ENCODE measurements at places on chromosomes 4 and X. TPM values are rescaled to one million over a fixed set of nuclear protein-coding genes. Genes with fewer than 3 reads are reported as not detected.

DNA sequence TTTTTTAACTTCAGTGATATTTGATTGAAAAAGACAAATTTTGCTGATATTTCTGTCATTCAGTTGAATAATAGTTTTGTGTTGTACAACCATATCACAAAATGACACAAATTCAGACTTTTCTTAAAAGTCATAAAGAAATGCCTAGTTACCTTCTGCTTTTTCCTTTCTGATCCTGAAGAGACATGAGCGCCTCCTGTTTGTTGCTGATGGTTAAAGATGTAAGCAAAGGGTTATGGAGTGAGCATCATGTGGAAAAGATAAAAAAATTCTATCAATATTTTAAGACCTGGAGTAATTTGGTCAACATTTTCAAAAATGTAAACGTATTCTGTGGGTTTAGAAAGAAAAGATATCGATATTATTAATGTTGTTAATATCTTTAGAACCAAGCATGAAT is 669.9 kb upstream of the NR3C2 start:
- no peak for DNase-seq

DNA sequence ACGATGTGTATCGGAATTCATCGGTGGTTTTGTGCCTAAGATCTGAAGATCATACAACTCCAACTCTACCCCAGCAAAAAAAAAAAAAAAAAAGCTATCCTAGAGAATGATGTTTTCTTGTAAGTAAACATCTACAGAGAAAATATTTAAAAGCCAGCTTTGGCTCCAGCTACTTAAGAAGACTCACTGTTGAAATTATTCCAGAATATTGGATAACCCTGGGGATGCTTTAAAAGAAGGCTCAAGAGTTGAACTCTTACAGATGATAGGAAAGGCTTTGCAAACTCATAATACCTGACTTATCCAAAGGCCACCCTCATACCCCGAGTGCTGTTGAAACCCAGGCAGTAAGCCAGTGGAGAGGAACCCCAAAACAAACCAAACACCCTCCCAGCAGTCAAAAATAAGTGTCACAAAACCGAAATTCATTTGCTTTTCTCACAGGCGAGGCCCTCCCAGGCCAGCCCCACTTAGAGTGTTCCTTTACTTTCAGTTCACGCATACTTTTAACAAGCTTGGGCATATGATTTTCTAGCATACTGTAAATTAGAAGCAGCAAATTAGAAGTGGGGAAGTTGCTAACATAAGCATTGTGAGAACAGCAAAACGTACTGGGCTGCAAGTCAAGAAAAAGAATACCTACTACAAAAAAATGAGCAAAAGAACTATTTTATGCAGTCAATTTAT is 2.7 kb upstream of the AMELX start:
- DNase-seq = no peak

SSX1 gene
- 5.8 TPM for total RNA-seq

DNA sequence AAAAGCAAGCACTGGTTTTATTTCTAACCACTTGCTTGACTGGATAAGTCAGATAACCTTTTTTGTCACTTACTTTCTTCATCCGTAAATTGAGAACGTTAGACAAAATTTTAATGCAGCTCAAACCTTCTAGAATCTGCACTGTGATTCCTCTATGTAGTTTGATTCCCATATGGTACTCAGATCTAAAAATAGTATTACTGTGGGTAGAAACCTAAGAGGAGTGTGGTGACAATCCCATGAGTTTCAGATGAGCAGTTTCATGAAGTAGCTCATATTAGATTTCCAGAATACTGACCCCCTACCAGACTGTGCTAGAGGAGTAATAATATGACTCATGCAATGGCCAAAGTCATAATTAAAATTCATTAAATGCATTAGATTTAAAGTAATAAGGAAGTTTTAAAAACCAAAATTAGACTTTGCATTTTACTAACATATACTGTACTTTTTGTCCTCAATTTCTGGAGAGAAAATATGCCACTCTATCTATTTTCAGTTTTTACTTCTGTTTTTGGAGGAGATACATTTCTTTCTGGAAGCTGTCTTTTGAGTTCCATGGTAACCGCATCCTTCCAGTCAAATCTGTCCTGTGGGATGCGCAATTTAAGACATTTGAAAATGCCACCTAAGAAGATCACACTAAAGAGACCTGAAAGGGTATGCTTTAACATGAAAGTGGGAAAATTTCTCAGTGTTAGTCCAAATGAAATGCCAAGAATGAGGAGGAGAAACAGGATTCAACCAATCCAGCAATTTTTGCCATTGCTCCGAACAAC is 64.1 kb upstream of the GPM6A start:
- peak; percentile 10 for DNase-seq

- DNase-seq = no peak
Observed at GRCh38 chr4:123265443-123265842, 131.2 kb upstream of the SPRY1 start.

GRCh38 chr4:118752551-118752950 is 67.4 kb downstream of the METTL14 start:
- DNase-seq = peak; percentile 59

DNA sequence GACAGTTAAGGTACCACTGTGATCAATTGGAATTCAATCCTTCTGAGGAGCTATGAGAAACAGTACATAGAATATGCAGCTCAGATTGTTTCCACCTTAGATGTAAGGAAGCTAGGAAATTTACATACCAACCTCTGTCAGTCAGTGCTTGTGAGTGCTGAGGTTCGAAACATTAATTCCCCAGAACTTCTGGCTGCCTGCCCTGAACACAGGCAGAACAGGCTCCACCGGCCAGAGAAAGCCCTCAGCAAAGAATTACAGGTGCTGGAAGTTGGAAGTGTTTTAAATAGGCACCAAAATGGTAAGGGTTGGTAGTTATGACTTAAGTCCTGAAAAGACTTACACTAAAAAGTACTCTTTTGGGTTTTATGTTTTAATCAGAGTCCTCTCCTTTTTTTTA is 651.8 kb downstream of the C4orf33 start:
- no peak for DNase-seq

XKRX gene
- total RNA-seq = 3.7 TPM

- no peak for DNase-seq
Observed at GRCh38 chr4:105305019-105305836, 158.6 kb downstream of the TET2 start.

CYTL1 gene
- 180 TPM for total RNA-seq

DNA sequence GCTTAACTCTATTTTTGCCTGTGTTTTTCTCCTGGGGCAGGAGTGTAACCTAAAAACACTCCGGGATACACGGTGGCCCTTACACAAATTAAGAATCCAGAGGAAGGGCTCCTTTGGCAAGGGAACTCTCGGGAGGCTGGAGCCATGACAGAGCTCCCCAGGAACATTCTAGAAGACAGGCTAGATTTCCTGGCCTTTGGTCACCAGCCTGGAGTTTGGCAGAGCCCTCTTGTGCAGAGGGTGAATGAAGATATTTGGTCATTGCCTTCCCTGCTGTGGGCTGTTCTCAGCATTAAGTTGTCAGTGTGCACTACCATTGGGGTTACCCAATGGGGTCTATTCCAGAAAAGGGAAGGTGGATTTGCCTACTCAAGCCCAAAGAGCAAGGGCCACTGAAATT is 53.8 kb upstream of the LNX1 start:
- no peak for DNase-seq

DNA sequence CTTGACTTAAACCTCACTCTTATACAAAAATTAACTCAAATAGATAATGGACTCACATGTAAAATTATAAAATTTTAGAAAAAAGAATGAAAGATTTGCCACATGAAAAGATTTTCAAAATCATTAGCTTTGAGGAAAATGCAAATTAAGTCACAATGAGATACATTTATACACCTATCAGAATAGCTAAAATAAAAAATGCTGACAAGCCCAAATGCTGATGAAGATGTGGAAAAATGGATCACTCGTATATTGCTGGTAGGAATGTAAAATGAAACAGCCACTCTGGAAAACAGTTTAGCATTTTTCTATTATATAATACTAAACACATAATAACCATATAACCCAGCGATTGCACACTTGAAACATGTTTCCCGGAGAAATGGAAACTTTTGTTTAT is 316.2 kb downstream of the ANKRD50 start:
- DNase-seq = no peak

ACE2 gene
- total RNA-seq = 6.6 TPM

Measured in M059J (cell line).